Inflammatory macrophage treated with lipopolysaccharide for 1 hour (primary cell): ENCODE measurements at places on chromosomes 2 and 18.

DNA sequence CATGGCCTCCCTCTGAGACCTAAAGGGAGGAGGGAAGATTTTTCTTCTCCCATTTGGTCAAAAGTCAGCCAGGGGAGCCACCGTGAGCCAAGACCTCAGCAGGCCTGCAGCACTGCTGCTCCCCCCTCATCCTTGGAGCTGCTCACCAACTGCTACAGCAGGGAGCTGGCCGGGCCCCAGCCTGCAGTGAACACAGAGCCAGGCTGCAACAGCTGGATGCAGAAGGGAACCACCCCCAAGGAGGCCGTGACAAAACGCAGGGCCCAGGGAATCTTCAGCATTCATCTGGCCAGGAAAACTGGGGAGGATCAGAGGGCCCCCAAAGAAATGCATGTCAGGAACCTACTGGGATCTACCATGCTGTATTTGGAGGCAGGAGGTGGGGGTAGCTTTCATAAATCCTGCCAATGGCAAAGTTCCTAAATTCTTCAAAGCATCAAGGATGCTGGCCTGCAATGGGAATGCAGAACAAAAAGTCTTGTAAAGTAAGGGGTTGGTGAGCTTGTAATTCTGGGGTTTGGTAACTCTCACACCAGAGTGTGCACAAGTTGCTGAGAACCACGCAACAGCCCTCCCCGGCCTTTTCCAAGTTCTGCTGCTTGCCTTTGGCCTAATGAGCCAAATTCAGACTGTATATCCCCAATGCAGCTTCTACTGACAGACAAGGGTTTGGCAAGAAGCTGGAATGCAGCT is 61.0 kb downstream of the CACNB4 start:
- DNase-seq, result no peak

GRCh38 chr2:100833331-100833730 is 13.4 kb downstream of the NPAS2 start:
- no peak for DNase-seq

- DNase-seq, result no peak
Measured at GRCh38 chr2:174569678-174570077, 27.9 kb downstream of the WIPF1 start.

DNA sequence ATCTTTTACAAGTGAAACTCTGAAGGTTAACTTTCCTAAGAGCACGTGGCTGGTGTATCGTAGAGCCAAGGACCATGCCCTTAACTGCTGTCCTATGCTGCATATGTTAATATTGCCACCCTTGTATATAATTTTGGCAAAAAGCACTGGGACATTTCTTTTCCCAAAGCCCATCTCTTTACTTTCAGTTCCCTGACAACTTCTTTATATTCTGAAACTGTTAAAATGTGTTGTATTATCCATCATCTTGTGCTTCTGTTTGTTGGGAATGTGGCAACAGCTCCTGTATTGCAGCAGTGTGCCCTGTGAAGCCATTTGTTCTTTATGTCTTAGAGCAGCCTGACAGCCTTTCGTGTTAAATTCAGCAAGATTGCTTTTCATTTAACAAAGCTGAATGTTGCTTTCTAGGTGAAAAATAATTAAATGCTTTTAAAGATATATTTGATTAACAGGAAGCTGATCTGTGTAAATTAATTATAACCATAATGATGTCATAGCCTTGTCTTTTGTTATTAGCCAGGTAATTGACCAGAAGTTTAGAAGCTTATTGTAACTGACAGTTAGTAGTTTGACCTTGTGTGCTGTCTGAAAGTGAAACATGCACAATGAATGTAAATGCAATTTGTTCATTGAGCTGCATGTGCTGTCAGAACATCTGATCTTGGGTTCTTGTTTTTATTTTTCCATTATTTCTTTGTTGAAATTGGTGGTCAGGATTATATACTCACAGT is 9.7 kb downstream of the RHBDD1 start:
- DNase-seq, result no peak

DNA sequence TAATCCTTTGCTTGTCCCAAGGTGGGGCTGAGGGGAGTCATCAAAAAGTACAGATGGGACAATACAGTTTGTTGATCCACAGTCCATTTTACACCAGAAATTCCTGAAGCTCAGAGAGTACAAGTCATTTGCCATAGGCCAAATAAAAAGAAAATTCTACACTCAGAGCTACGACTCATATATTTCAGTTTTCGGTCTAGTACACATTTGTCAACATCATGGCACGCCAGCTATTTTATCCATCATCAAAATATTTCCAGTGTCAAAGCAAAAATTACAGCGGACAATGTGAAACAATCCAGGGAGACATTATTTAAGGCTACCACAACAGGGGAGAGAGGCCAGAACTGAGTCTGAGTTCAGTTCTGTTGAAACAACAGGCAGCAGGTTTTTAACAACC is 587.5 kb upstream of the DSEL start:
- DNase-seq, result no peak

DNA sequence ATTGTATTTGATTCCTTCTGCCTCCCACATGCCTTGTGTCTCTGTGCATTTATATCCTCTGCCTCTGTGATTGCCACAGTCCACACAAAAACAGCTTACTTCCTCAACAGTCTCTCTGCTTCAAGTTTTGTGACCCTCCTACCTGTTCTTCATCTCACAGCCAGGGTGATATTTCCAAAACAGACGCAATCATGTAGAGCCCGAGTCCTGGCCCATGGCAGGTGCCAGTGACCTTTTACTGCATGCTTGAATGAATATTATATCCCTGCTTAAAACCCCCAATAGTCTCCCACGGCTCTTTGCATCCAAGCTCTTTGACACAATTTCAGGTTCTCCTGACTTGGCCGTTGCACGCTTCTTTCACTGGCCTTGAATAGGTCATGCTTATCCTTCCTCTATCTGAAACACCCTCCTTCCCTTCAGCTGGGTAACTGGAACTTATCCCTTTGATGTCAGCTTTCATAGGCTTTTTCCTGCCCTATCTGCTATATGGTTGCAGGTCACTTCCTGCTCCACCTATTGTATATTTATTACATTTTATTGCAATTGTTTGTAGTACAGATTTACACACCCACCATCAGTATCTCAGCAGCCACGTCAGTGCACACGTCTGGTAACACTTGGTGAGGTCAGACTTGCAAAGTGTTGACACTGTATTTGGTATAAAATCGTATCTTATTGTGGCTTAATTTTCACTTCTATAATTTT is 29.7 kb upstream of the IL1B start:
- DNase-seq, result no peak

DNA sequence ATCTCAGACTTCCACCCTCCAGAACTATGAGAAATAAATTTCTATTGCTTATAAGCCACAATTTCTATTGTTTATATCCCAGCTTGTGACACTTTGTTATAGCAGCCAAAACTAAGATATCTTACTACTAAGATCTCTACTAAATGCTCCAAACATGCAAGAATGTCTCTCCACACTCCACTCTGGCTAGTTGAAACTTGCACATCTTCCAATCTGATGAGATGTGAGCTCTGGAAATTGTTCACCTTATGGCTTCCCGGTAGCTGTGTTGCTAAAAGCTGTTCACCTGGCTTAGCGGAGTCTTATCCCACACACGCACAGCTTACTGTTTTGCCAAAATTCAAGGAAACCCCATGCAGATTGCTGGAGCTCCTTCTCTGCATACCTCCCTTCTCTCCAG is 43.9 kb downstream of the PKDCC start:
- no peak for DNase-seq

- DNase-seq, result no peak
Measured at GRCh38 chr2:225738735-225739134, 339.2 kb downstream of the NYAP2 start.

DNA sequence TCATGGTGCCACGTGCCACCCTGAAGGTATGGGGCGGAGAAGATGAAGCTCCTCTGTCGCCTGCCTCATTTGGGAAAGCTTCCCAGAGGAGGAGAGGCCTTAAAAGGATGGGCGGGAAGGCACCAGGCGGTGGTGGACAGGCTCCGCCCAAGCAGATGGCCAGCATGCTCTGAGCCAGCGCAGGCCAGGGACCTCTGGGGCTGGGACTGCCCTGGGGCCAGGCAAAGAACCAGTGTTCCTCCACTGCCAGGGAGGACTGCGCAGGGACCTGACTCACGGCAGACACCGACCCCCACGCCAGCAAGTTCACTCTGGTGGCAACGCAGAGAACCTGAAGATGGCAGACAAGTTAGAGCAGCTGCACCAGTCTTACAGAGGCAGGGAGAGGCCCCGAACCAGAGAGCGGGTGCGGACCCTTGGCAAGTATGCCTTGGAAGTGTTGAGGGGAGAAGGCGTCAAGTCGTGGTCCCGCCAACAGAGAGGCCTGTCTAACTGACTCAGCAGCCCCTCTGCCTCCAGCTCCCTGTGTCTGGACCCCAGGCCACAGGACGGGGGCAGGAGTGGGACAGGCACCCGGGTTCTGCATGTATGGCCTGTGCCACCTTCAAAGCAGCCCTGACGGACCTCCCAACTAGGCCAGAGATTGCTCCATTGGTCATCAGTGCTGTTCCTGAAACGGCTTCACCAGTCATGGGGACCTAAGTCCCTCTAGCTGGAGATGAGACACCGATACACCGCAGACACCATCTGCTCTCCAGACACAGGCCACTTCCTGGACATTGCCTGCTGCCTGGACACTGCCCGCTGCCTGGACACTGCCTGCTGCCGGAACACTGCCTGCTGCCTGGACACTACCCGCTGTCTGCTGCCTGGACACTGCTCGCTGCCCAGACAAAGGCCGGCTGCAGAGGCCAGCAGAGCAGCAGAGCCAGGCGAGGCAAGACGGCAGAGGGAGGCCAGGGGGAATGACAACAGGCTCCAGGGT is 124.7 kb downstream of the HDAC4 start:
- no peak for DNase-seq

DNA sequence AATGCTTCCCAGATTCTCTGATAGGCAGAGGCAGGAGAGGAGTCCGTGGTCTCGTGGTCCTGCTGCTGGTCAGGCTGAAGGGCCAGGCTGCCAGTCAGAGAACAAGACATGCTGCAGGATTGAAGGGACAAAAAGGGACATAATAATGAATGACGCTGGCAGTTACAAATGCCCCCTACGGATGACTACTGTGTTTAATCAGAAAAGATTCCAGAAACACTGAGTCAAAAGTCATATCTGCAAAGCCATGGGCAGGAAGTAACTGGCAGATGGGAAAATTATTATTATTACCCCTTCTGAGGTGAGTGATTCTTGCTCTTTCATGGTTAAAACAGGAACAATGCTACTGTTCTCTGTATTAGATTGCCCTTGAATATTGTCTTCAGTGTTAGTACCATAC is 19.0 kb downstream of the LCT start:
- DNase-seq, result no peak

DNA sequence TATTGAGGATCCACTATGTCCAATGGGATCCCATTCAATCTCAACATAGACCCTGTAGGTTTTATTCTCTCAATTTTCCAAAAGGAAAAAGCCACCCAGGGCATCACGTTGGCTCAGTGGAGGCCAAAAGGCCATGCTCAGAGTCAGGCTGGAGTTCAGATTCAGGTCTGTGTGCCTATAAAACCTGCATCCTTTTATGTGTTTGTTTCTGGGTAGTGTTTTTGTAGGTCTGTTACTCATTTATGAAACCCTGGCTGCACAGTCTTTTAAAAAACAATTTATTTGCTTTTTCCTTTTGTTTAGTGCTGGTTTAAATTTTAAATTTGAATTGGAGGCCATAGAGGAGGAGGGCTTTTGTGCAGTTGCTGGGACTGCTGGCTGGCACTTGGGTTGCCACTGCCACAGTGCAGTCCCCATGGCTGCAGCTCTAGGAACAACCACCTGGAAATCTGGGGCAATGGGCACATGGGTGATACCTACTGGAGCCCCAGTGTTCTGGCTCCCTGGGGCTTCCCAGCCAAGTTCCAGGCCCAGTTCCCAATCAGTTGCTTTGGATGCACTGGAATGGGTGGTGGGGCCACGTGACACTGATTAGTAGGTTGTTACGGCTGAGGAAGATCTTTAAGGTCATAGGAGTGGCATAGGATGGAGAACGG is 31.3 kb downstream of the IL1R2 start:
- DNase-seq, result no peak

DNA sequence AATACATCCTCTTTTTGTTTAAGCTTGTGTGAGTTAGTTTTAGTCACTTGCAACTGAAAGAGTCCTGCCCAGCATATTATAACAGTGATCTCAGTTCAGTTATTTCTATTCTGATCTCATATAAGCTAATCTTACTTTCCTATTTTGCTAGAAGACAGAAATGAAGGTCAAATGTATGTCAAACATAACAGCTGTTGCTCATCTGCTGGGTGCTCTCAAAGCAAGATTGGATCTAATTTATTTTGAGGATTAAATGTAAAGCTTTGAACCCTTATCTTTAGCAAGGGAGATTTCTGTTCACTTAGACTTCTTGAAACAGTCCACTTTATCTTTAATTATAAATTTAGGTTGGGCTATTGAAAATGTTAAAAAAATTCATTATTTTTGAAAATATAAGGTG is 31.2 kb downstream of the CRYGD start:
- no peak for DNase-seq

DNA sequence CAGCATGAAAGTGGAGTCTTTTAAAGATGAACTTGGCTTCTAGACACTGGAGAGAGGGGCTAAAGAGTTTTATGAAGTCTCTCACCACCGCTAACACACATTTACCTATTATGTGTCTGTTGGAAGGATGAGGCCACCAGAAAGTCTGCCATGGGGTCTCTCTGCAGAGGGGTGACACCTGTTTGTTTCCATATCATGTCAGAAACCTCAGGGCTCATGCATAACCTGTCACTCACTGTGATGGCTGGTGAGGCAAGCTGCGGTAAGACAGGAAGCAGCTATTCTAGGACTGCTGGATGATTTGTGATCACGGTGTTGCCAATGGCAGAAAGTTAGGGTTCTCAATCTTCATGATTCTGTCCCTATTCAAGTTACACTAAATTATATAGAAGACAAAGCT is 60.8 kb upstream of the DNMT3A start:
- no peak for DNase-seq

DNA sequence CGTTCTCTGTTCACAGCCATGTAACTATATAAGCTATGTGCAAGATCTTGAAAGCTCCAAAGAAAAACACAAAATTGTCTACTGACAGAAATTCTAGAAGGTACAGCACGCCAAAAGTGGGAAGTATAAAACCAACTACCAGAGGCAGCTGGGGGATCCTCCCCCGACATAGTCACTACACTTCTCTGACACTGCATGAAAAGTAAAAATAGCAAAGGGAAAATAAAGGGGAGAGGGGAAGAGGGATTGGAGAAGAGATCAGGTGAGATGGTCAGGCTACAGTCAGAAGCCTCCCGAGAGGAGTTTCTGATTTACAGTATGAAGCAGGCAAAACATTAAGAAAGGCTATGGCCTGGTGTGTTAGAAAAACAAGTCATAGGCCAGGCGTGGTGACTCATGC is 39.8 kb upstream of the PCBP1 start:
- DNase-seq, result peak; percentile 59

DNA sequence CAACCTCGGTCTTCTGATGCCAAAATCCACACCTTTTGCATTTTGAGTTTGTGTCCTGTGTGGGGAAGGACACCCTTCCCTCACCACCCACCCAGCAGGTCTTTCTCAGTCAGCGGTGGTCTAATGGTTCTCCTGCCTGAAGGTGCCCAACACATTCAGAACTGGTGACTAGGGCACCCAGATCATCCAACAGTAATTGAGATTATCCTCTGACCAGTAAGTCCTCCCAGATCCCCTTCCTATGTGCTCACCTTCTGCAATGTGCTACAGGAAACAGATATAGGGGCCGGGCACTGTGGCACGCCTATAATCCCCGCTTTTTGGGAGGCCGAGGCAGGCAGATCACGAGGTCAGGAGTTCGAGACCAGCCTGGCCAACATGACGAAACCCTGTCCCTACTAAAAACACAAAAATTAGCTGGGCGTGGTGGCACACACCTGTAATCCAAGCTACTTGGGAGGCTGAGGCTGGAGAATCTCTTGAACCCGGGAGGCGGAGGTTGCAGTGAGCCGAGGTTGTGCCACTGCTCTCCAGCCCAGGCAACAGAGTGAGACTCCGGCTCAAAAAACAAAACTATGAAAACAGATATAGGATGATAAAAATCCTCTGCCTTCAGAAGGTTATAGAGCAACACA is 56.2 kb downstream of the REEP1 start:
- no peak for DNase-seq
